ENCODE measurements at places on chromosomes 12 and 14. TPM values are rescaled to one million over a fixed set of nuclear protein-coding genes. Genes with fewer than 3 reads are reported as not detected.

Gene KLHL33
- 0.05 TPM for total RNA-seq

Gene DNAH10
- total RNA-seq: not detected

Gene LPAR5
- total RNA-seq: 0.40 TPM

Gene KIF26A
- total RNA-seq: not detected

Gene RFX4
- not detected for total RNA-seq
